ENCODE measurements at places on chromosomes 16 and 17.

- no peak for DNase-seq
These were observed 35.6 kb upstream of the ZNF750 start for GRCh38 chr17:82875407-82875856.

GRCh38 chr17:52148288-52148968 is 10.1 kb downstream of the CA10 start:
- no peak for DNase-seq

DNA sequence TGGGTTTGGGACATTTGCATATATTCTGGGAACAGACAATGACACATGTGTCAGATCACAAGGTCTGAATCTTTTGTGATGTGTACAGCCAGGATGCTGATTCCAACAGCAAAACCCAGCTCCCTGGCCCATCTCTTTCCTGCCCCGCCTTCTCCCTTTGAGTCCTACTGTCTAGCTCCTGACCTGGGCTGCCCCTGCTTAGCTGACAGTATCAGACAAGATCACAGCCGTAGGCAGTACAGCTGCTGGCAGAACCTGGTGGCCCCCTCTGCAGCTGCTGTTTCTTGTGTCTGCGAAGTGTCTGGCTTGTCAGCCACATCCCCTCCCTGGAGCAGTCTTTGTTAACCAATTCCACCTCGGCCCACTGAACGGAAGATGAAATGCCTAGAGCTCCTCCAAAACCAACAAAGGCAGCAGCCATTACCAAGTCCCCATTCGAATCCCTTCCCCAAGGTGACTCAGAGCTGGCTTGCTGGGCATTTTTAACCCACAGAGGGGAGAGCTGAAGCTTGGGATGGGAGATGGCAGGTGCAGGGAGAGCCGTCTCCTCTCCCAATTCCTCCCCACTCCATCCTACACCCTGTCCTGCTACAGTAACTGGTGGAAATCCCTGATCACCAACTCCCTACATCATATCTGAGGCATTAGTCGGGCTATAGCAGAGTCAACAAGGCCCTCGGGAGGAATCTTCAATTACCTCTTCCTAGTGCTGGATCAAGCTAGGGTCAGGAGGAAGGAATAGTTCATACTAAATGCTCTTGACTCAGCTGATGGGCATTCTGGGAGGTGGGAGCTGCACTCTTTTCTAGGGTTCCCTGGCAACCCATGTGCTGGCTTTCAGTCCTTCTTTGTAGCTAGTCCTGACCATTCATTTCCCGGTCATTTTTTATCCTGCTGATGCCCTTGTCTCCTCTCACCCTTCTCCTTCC is 5.8 kb downstream of the PIPOX start:
- no peak for DNase-seq

DNA sequence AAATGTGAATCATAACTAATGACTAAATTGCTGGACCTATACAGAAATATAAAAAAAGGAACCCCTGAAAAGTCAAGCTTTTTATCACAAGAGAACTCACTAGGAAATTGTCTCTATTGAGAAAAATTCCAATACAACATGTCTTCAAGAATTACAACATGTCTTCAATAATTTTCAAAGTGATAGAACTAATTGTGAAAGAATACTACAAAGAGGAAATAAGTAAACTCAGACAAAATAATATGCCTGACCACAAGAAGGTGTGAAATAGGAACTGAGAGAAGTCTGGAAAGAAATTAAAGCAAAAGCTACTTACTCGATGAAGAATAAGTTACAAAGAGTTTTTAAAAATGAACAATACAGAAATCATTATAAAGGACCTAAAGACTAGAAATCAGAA is 29.9 kb upstream of the OR1G1 start:
- DNase-seq: peak; percentile 4

DNA sequence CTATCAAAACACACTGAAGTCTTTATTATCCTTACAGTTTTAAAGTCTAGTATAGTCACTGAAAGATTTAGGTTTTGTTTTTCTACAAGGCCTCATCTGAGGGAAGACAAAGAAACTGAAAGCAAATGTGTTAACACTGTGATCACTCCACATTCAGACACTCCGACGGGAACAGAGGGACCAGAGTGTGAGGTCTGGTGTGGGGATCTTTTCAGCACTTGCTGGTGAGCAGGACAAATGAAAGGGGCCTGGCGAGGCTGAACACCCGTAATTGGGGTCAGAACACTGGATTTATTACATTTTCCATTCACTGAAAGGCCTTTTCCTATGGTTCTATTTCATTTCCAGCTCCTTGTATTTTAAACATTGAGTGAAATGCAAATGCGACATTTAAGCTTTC is 910.5 kb downstream of the CDH11 start:
- DNase-seq: no peak

- no peak for DNase-seq
These were observed 5.0 kb downstream of the SGCA start for GRCh38 chr17:50170662-50171370.

GRCh38 chr17:49600949-49601348 is 25.3 kb downstream of the NXPH3 start:
- DNase-seq: no peak

GRCh38 chr16:55264949-55265348 is 59.1 kb upstream of the IRX6 start:
- no peak for DNase-seq

- no peak for DNase-seq
These were observed 124.7 kb downstream of the C16orf78 start for GRCh38 chr16:49498264-49498663.

- no peak for DNase-seq
These were observed 189.7 kb downstream of the CHD9NB start for GRCh38 chr16:52863000-52863399.

DNA sequence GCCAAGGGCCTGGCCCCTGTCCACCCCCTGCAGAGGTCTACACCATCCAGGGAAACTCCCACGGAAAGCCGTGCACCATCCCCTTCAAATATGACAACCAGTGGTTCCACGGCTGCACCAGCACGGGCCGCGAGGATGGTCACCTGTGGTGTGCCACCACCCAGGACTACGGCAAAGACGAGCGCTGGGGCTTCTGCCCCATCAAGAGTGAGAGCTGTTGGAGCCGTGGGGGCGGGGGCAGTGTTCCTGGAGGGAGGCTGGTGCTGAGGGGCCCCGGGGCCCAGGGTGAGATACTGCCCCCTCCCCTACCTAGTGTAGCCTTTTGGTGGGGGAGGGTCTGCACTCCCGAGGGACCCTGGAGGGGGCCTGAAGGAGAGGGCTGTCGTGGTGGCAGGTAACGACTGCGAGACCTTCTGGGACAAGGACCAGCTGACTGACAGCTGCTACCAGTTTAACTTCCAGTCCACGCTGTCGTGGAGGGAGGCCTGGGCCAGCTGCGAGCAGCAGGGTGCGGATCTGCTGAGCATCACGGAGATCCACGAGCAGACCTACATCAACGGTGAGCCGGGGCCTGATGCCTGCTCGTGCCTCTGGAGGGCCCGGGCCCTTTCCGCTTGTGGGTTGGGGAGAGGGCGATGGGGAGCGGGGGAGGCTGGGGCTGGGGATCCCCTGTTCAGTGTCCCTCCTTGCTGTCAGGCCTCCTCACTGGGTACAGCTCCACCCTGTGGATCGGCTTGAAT is 38.8 kb downstream of the MRC2 start:
- DNase-seq: no peak

DNA sequence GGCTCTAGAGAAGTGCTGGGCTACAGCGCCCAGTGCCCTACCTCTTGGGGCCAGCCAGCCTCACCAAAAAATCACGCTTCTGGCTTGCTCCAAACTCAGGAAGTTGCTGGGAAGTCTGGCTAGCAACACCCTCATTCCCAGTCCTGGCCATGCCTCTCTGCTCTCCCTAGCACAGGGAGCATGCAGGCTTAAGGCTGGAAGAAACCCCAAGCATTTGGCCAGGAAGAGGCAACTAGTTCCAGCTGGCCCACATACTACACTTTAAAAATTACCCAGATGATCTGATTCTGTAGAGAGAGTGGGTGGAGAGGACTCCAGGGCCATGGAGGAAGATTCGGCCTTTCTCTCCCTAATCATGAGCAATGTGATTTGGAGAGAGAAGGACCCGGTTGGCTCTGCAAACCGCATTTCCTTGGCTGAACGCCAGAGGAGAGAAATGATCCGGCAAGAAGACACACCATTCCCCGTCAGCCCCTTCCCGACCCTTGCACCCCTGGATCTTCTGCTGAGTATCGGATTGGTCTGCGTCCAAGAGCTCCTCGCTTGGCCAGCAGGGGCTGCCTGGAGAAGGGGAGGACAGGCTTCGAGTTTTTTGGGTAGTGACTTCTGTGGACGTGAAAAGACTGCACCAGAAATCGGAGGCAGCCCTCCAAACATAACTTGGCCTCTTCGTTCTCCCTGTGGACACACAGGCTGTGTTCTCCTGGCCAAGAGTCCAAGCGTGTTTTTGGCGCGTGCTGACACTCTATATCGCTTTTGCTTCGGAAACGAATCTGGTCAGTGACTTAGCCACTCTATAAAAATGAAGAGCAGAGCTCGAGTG is 406.3 kb downstream of the WWOX start:
- no peak for DNase-seq

GRCh38 chr16:3032624-3033023 is 4.1 kb downstream of the BICDL2 start:
- DNase-seq: no peak

GRCh38 chr17:1783834-1784611 is 22.2 kb downstream of the SERPINF1 start:
- DNase-seq: peak; percentile 55

- peak; percentile 95 for DNase-seq
These were observed 3.7 kb downstream of the C17orf50 start for GRCh38 chr17:35764123-35764991.

Measured in KBM-7 (cell line).